Cerebellum (tissue), 4 donors: ENCODE measurements at places on chromosomes 6 and 20.

GRCh38 chr20:25541676-25542075 lies 43.7 kb downstream of the NINL start:
- DNase-seq: no peak

DNA sequence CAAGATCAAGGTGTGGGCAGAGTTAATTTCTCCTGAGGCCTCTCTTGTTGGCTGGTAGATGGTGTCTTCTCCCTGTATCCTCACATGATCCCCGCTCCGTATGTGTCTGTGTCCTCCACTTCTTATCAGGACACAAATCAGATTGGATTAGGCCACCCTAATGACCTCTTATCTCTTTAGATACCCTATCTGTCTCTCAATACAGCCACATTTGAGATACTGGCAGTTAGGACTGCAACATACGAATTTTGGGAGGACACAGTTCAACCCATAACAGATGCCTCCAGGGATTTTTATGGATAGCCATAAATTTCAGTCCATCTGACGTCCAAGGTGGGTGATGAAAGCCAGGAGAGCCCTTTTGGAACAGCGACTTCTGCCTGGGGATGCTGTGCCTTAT lies 369.0 kb downstream of the NRN1 start:
- DNase-seq: no peak

DNA sequence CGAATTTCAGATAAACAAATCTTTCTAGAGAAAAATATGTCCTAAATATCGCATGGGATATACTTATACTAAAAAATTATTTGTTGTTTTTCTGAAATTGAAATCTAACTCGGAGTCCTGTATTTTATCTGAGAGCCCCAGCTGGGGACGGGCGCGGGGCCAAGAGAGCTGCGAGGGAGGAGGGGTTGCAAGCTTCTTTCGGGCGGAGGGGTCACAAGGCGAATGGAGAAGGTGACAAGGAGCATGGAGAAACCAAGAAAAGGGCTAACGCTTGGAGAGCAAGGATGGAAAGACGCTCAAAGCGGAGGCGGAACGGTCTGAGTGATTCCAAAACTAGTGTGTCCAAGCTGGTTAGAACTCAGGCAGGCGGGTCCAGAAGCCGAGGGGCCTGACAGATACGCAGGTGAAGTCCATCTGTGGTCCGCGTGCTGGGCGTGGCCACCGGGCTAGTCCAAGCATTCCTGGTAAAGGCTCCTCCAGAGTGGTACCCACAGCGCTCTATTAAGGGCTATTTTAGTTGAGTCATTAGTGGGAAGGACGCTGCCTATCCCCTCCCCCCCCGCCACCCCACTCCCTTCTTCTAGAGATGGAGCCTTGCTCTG lies 41.5 kb upstream of the ZNFX1 start:
- DNase-seq: no peak

DNA sequence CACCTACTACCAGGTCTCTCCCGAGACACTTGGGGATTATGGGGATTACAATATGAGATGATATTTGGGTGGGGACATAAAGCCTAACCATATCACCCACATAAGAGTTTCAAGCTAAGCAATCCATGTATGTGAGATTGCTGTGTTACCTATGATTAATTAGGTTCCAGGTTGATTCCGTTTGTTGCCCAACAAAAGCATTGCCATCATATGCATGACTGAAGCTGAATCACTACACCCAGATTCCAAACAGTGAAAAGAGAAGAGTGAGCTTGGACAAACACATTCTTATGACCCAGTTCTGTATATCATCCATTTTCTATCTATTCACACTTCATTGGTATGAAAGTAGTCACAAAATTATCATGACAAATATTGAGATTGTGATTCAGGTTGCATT lies 952.5 kb upstream of the MAN1A1 start:
- DNase-seq: no peak

DNA sequence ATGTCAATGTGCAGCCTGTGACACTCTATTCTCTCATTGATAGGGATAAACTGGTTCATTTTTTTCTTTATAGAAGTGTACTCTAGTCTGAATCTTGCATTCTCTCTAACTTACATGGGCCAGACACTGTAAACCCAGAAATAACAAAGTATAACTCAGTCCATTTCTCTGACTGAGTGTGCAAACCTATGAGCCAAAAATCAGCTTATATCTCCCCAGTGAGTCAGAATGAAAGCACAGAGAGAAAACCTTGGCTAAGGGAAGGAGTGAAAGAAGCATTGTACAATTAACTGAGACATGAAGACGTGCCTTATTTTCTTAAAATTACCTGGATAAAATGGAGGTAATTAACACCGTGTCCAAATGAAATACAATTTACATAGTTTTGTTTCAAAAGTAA lies 436.9 kb upstream of the IMPG1 start:
- DNase-seq: no peak
